ENCODE measurements at places on chromosomes 6 and 20.
A peak's percentile ranks its signal among the peaks of the same experiment; 100 is the strongest.

- DNase-seq = no peak
Measured at GRCh38 chr6:33781131-33781975, 7.6 kb downstream of the LEMD2 start.

GRCh38 chr6:30345852-30346251 is 896 bp downstream of the RPP21 start:
- DNase-seq = no peak

DNA sequence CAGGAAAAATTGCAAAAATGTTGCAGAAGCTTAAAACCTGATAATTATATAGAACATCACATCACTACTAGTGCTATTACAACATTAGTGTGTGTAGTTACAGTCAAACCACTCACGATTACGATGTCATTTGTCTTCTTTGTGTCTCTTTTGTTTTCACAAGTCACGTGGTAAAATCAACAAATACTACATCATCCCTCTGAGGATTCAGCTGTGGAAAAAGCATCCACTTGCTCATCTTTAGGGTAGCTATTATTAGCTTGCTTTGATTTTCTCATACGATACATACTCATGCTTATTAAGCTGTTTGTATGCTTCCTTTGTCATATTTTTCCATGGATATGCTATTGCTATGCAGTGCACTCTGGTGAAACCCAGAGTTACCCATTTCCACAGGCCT is 22.2 kb upstream of the ATXN1 start:
- peak; percentile 13 for DNase-seq

GRCh38 chr20:53738039-53738944 is 144.7 kb upstream of the ZNF217 start:
- DNase-seq = peak; percentile 60

DNA sequence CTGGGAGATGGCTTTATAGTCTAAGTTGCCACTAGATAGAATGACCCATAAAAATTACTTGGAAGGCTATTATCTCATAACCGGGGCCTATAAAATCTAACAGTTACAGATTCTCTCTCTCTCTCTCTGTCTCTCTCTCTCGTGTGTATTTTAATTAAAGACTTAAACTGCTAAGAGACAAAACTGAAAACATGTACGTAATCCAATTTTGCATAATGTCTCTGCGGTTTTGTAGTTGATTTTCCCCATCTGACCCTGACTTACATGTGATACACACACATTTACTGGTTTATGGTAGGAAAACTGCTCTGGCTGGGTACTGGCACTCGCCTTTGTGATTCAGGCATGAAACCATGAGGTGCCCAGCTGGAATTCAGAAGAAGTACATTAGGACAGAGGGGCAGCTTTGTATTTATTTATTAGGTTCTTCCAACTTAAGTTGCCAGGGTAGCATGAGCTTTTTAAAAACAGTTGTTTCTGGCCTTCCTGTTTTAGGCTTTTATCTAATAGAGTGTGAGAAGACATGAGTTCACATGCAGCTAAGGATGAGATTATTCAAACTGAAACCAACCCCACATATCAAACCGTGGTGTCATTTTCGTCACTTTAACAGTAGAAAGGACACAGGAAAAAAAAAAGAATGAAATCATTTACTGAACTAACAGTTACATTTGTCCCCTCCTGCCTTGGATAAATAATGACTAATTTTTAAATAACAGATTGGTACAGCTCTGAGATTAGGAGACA is 182.5 kb downstream of the GMPR start:
- DNase-seq = no peak

DNA sequence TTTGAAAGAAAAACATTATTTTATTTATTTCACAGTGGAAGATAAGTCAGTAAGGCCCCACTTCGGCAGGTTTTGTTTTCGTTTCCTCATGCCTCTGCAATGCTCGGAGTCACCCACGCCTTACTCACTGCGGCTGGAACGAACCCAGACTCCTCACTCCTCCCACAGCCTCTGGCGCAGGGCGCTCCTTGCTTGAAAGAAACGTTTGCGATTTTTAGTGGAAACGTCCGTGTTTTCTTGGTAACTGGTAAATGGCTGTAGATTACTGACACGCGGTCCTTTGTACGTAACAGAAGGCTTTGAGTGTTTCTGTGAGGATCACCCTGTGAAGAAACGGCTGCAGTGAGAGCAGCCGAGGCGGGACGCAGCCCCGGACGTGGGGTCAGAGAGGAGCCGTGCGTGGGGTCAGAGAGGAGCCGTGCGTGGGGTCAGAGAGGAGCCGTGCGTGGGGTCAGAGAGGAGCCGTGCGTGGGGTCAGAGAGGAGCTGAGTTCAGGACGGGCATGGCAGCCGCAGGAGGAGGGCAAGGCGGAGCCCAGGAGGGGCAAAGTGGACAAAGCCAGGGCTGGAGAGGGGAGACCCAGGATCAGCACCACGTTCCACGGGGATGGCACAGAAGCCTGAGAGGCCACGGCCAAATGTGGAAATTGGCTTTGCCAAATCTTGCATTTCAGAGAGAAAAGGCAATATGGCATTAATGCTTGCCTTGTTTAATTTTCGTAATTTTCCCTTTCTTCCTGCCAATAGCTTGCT is 198.6 kb upstream of the THBS2 start:
- DNase-seq = no peak

DNA sequence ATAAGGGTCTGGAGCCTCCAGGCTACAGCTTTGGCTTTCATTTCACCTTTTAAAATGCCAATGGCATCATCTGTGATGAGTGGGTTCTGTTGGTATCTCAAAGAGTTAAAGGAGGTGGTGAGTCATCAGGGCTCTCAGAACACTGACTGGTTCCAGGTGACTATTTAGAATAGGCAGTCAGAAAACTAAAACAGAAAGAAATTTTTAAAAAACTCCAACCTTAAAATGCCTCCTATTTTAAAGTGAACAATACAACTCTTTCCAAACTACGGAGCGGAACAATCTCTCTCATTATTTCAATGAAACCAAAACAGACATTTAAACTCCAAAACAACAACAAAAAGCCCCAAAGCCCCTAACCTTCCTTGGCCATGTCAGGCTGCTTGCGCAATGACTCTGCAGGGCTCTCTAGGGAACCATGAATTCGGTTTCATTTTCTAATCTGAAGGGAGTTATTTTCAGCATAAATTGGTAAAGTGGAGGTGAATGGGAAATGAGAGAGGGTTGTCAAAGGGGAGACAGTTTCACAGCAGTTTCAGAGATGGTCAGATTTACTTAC is 194.9 kb downstream of the KIF6 start:
- DNase-seq = no peak

- DNase-seq = peak; percentile 86
Measured at GRCh38 chr6:33344701-33345697, 27.5 kb upstream of the ZBTB22 start.

GRCh38 chr20:16111172-16111832 is 461.9 kb downstream of the KIF16B start:
- DNase-seq = no peak

DNA sequence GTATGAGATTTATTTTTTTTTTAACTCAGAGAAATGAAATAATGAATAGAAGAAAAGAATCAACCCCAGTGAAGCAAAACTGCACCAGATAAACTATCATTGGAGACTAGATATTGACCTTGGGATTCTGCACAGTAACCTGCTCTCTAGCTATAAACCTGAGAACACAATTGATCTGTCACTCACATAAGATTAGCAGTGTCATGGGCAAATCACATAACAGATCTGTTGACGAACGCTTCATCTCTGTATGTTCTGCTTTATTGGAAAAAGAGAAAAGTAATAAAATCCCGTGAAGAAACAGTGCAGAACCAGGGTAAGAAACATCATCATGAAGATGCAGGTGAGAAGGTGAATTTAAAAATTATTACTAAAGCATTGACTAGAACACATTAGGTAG is 52.8 kb upstream of the RGS17 start:
- DNase-seq = no peak

GRCh38 chr20:64161356-64162238 is 2.7 kb upstream of the MYT1 start:
- DNase-seq = peak; percentile 72

DNA sequence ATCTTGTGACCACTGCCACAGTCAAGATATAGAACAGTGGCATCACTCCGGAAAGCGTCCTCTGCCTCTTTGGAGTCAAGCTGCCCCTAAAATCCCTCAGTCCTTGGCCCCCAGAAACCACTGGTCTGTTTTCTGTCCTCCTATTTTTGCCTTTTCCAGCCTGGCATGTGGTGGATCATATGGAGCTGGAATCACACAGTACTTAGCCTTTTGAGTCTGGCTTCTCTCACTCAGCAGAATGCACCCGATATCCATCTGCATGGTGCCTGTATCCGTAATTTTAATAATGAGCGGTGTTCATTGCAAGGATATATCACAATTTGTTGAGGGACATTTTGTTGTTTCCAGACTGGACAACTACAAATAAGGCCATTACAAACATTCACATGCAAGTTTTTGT is 49.0 kb upstream of the STX16 start:
- DNase-seq = no peak

GRCh38 chr6:33410711-33411631 is at the start of gene PHF1:
Gene PHF1 (plus strand): TSS chr6:33411014. CDS start chr6:33412264, 1,250 bp downstream.
- peak; percentile 74 for DNase-seq

DNA sequence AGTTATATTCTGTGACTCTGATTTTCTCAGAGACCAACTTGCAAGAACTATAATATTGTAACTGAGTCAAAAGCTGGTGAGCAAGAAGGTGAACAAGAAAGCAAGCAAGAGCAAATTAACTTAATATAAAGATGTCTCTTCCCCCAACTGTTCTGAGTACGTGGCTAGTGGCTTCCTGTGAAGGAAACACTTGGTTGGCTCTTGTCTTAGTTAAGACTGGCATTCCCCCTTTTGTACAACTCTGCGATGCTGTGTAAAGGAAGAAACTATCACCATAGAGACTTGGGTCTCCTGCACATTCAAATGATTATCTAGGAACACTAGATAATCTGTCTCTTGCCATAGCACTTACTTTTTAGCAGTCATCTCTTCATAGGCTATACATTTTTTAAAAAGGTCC is 47.3 kb upstream of the TNFAIP3 start:
- no peak for DNase-seq

DNA sequence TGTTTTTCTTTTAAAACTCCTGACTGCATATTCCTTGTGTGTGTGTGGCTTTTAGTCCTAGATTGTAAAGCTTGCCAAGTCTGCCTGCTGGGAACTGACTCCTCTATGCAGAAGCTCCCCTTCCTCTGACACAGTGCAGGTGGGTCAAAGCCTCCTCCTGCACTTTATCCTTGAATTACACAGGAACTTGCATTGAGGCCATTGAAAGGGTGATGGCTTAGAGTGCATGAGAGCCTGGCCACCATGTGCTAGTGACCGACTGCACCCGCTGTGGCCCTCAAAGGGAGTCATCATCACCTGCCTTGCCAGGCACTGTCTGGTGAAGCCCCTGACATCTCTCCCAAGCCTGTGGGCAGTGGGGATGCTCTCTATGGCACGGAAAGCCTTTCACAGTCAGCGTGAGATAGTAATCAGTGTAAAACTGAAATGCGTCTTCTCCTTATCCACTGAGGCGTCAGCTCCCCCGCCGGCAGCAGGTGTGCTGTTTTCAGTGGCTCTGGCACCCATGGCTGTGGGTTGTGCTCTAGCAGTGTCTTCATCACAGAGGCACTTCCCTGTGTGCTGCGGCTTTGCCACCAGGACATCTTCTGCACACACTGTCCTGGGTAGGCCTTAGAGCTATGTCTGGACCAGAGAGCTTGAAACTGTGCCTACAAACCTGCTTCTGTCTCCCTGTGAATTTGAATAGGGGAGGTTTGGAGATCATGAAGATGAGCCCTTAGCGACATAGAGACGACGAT is 87.9 kb downstream of the THBS2 start:
- DNase-seq = no peak

DNA sequence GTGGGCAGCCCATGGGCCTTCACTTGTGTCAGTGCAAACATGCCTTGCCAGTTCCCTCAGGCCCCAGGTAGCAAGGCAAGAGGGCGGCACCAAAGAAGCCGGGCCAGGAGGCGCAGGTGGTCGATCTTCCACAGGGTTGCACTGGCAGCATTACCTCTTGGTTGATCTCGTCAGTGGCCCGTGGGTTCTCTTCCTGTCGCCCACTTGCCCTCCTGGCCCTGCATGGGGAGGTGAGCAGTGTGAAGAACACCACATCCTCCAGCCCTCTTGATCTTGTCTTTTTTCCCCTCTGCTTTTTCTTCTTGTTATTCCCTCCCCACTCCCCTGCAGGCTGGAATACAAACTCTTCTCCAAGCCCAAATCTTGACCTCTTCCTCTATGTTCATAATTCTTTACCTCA is 3.0 kb upstream of the CST11 start:
- no peak for DNase-seq

DNA sequence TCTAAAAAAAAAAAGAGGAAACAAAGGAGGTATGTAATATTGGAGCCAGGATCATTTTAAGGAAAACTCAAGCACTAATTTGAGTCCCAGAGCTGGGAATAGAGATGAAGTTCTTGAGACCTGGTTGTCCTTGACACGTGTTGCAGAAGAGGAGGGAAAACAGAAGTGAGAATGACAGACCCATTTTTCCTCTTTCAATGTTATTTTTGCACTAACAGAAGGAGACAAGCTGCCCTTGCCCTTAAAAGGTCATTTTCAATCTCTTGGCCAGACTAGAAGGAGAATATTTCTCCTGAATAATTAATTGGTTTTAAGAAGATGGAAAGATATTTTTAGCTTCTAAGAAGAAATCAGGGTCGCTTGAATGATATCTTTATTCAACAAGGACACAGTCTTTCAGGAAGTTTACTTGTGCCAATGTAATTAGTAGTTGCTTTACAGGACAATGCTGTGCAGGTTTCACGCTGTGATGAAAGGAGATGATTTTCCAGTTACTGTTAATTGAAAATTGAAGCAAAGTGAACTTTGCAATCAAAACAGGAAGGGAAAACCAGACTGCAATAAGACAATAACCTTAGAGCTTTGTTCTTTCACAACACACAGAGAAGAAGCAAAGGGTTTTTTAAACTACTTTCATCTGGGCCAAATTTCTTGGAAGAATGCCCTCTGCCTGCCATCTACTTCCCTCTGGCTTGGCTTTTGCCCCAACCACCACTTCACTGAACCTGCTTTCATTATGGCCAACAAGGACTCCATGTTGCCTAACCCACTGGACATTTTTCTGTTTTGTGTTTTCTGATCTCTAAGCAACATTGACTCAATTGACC is 107.8 kb upstream of the SHLD1 start:
- DNase-seq = no peak

DNA sequence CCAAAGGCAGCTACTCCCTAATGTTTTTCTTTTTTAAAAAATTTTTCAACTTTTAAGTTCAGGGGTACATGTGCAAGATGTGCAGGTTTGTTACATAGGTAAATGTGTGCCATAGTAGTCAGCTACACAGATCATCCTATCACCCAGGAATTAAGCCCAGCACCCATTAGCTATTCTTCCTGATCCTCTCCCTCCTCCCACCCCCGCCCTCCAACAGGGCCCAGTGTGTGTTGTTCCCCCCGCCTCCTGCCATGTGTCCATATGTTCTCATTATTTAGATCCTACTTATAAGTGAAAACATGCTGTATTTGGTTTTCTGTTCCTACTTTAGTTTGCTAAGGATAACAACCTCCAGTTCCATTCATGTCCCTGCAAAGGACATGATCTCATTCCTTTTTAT is 12.4 kb downstream of the TRIM15 start:
- no peak for DNase-seq

DNA sequence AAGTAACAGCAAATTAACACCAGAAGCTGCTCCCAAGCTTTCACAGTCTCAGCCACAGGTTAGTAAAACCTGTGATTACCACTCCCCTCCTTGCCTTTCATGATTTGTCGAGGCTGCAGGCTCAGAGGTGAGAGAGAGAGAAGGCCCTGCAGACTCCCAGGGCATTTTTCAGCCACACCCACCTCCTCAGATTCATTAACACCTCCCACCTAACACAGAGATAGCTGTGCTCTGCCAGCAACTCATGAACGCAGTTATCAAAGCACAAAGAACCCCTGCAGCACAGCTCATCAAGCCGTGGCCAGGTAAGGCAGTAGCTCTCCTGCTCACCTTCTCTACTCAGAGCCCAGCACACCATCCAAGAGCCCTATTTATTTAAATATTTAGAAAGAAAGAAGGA is 27.1 kb downstream of the F13A1 start:
- no peak for DNase-seq

Measured in NCI-H1417 (cell line).